ENCODE measurements at places on chromosomes 11 and 22.

- DNase-seq = no peak
Observed at GRCh38 chr11:130749216-130749615, 167.1 kb downstream of the SNX19 start.

DNA sequence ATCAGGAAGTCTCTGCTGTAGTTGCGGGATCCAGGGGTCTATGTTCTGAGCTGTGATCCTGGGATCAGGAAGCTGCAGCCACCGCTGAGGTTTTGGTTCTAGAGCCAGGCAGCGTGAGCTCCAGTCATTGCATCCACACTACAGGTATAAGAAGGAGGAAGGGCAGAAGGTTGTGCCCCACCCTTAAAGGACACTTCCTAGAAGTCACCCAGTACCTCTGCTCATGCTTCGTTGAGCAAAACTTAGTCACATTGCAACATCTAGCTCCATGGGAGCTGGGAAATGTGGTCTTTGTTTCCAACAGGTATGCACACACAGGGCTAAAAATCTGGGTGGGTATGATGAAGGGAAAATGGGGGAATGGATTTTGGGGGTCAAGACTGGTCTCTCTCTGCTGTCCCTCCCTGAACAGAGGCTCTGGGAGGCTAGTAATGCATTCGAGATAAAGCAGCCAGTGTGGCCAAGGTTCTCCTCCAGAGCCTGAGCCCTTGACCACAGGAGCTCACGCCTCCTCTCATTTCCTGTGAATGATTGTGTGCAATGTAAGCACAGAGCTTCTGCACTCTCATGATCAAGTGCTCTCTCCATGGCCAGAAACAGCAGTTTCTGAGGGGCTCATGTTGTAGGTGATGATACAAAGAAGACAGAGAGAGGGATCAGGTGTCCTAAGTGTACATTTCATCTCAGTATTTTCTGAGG lies 86.8 kb upstream of the OR4B1 start:
- no peak for DNase-seq

GRCh38 chr11:24819863-24820434 lies 323.1 kb downstream of the LUZP2 start:
- DNase-seq = no peak

DNA sequence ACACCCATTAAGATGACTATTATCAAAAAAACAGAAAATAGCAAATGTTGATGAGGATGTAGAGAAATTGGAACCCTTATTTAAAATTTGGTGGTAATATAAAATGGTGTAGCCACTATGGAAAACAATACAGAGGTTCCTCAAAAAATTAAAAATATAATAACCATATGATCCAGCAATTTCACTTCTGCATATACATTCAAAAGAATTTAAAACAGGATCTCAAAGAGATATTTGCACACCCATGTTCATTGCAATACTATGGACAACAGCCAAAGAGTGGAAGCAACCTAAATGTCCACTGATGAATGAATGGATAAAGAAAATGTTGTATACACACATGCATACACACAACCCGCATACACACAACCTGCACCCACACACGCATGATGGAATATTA lies 102.2 kb downstream of the FAM168A start:
- no peak for DNase-seq

GRCh38 chr11:73653996-73654395 lies 7.6 kb downstream of the PLEKHB1 start:
- no peak for DNase-seq

- DNase-seq = peak; percentile 61
Observed at GRCh38 chr22:21861851-21862250, 5.6 kb downstream of the MAPK1 start.

- DNase-seq = peak; percentile 45
Observed at GRCh38 chr11:127843483-127844396, 743.6 kb downstream of the ETS1 start.

DNA sequence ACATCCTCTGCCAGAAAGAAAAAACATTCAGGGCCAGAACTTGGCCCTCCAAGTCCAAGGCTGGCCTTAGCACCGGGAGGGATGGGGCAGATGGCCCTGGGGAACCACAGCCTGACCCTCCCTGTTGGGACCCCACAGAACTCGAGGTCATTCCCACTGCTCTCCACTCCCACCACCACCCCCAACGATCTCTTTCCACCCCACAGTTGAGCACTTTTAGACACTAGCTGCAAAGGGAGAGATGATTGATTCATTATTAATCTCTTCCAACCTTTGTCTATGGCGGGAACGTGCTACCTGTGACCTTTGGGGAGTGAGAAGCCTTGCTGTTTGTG lies 869.7 kb downstream of the BRD1 start:
- no peak for DNase-seq

DNA sequence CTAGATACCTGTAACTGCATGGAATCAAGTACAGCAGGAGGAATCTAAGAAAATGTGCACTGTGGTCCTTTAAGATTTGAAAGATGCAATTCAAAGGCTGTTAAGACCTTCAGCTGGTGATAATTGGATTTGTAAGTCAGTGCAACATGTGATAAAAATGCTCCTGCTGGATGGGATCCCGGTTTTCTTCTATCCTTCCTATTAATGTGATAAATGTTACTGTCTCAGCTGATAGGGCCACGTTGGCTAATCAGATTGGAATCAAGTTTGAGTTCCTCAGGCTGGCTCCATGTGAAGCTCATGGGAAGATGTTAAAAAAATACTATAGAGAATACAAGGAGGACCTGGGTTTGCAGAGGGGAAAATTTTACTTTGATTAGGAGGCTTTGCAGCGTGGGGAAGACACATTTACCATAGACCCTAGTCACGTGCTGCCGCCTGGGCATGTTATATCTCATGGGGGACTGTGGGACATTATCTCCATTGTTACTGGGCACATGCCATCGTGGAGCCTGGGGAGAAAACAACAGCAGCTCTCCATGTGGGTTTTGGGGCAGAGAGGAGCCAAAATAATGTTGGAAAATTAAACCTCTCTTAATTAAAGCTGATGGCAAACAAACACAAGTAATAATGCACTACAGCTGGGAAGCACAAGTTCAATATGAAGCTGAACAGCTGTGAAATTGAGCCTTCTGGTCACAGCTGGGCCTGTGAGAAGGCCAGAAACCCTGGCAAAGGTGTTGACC lies 652.5 kb downstream of the NTM start:
- DNase-seq = no peak

GRCh38 chr22:24510637-24511625 lies 15.8 kb downstream of the UPB1 start:
- DNase-seq = peak; percentile 82

DNA sequence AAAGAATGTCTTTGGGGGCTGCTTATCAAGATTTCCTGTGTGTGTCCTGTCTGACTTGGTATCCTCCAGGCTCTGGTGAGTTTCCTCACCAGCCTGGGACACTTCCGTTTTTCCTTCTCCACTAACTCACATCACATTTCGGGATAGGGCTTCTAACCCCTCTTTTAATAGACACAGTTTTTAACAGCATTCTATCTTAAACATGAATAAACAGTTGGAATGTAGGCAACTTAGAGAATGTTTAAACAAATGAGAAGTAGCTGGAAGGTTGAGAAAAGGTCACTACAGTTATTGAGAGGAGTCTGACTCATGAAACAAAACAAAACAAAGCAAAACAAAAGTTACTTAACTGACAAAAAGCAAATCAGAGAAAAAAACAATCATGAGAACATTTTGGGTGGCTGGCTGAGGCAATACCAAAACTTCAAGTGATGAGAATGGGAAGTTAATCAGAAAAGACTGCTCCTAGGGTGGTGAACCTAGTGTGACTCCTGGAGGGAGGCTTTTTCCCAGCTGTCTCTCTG lies 64.7 kb upstream of the CTSC start:
- no peak for DNase-seq

- no peak for DNase-seq
Observed at GRCh38 chr22:32270641-32271369, 15.7 kb upstream of the SLC5A4 start.

DNA sequence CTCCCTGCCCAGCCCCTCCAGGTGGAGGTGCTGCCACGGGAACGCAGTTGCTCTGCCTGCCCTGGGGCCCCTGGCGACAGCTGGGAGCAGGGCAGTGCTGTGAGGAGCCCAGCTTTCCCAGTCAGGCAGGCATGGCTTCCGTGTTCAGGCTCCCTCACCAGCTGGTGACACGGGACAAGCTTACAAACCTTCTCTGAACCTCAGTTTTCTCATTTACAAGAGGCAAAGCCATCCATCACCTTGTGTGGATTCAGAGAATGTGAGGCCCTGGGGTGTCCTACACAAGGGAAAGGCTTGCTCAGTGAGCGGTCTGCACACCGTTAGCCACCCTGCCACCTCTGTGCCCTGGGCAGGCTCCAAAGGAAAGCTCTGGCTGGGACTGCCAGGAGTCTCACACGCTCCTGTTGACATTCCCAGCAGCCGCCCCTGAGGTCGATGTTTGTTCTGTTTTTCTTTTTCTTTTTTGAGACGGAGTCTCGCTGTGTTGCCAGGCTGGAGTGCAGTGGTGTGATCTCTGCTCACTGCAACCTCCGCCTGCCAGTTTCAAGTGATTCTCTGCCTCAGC lies 23.5 kb downstream of the SUN2 start:
- DNase-seq = no peak

GRCh38 chr11:8209208-8209807 lies 40.5 kb upstream of the RIC3 start:
- peak; percentile 48 for DNase-seq

- no peak for DNase-seq
Observed at GRCh38 chr11:77467993-77468392, 5.9 kb downstream of the PAK1 start.
